ENCODE measurements at places on chromosomes 6 and 20.

DNA sequence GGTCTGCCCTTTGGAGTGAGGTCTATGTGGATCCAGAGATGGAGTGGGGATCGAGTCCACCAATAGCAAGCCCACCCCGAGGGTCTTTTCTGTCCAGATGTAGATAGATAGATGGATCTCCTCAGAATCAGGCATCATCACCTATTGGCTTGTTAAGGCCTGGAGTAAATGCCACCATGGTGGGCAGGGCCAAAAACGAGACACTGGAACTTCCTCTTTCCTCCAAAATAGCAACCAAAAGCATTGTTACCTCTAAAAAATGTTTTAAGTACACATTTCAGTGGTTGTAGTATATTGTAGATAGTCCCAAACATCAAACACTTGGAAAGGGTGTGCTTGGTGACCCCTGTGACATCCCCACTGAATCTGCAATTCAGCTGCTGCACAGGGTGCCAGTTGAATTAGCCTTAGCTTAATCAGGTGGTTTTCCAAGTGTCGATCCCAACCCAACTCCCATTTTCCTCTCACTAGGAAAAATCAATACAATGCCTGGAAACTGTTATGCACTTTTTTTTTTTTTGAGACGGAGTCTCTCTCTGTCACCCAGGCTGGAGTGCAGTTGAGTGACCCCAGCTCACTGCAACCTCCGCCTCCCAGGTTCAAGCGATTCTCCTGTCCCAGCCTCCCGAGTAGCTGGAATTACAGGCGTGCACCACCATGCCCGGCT lies 35.0 kb upstream of the NELFCD start:
- DNase-seq, result peak; percentile 28

GRCh38 chr20:63005862-63006539 lies 763 bp downstream of the BHLHE23 start:
- DNase-seq, result no peak

DNA sequence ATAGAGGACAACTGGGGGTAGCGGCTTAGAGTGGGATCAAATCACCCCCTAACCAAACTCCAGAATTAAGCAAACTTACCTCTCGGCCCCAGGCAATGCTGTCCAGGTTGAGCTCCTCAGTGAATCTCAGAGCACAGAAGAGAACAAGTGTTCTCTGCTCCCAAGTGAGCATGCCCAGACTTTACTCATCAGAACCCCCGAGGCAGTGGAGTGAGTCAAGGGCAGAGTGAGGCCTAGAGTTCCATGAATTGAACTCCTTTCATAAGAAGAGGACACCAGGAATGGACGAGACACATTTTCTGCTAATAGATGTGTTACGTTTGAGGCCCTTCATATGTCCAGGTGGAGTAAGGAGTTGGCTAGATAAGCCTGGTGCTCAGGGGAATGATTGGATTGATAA lies 134.0 kb upstream of the DTNBP1 start:
- no peak for DNase-seq

GRCh38 chr6:30830438-30830837 lies 53.9 kb upstream of the DDR1 start:
- peak; percentile 59 for DNase-seq

DNA sequence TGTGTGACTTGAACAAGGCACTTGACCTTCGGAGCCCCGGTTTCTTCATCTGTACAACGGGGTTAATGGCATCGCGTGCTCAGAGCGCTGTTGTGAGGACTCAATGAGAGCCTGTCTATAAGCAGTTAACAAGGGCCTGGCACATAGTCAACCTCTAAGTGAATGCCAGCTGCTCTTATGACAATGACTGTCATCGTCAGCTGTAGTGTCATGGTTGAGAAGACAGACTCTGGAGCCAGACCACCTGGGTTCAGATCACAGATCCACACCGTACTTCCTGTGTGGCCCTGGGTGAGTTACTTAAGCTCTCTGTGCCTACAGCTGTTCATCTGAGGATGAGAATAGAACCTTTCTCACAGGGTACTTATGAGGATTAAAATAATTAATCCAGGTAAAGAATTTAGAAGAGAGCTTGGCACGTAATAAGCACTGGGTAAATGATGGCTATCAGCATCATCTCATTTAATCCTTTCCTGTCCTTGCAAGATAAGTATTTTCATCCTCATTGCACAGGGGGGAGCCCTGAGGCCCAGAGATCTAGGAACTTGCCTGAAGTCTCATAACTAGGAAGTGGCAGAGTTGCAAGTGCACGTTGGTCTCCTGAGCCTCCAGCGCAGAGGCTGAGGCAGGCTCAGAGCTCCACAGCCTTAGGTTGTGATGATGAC lies 105.3 kb downstream of the EYA2 start:
- DNase-seq, result peak; percentile 24

GRCh38 chr6:75065523-75065922 lies 140.3 kb downstream of the COL12A1 start:
- no peak for DNase-seq

DNA sequence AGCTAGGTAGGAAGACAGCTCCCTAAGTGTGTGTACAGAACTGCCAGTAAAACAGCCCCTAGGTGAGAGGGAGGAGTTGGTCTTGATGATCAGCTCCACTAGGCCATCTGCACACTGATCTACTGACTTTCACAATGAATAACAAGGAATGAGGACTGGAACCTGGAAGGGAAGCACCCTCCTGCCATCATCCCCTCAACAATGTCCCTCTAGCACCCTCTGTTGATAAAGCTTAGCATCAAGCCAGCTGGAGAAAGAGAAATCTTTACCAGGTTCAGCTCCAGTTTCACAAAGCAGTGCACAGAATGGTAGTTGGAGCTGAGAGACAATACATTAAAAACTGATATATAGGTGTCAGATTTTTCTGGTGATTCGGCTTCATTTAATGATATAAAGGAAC lies 57.2 kb upstream of the IRAK1BP1 start:
- no peak for DNase-seq

DNA sequence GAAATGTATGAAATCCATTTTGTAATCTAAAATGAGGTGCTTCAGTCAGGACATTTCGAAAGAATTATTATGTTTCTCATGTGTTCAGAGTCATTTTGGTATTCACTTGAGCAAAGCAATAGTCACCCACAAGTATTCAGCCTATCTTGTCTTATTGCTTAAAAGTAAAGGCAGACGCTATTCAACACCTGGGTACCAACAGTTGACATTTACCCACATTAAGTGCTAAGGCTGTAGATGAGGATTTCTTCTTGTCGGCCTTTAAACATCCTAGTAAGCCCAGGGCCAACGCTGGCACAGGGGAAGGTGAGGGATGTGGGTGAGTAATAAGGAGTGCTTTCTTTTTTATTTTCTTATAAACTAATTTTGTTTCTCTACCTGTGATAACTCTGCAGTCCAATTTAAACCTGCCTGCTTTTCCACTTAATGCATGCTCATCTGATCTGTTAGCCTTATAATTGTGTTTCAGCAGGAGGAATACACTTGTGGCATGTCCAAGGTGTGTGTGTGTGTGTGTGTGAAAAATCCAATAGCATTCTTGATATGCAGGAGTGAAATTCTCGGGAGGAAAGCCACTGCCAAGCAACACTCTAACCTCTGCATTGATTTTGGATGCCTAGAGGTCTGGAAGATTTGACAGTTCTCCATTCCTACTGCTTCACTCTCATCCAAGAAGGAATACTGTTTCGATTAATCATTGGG lies 252.0 kb downstream of the SOX4 start:
- no peak for DNase-seq

DNA sequence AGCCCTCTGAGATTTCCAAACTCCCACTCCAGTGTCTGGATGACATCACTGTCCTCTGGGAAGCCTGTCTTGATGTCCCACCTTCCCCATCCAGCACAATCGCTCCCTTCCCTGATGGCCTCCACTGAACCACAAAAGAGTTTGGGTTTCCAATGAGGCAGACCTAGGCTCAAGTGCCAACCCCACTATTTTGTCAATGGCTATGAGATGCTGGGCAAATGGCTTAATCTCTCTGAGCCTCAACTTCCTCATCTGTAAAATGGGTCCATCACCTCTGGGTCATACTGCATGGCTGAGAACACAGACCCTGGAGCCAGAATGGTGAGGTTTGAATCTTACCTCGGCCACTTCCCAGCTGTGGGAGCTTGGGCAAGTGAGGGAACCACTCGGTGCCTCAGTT lies 11.7 kb downstream of the SLC13A3 start:
- no peak for DNase-seq
